ENCODE measurements at places on chromosomes 1 and 21. TPM values are rescaled to one million over a fixed set of nuclear protein-coding genes. Genes with fewer than 3 reads are reported as not detected.

KIAA0040 gene
- 22.1 TPM for total RNA-seq

SPRR5 gene
- not detected for total RNA-seq

AUNIP gene
- total RNA-seq = not detected

SPRR3 gene
- total RNA-seq = not detected

FMO2 gene
- total RNA-seq = 1.9 TPM

S100A7A gene
- not detected for total RNA-seq

HORMAD1 gene
- not detected for total RNA-seq

TNFRSF8 gene
- 0.41 TPM for total RNA-seq

GRCh38 chr1:210398466-210398865 lies 69.8 kb downstream of the HHAT start:
- no peaks in the 10 kb centered on the region for H3K27me3 ChIP-seq
- no peak overlapping the region for H3K4me3 ChIP-seq
- H3K4me1 ChIP-seq = no peaks in the 10 kb centered on the region
- H3K27ac ChIP-seq = no peak overlapping the region
- H3K36me3 ChIP-seq = no peaks in the 10 kb centered on the region
- DNase-seq = no peak

- peaks cover 23% of the 10 kb centered on the region for H3K4me1 ChIP-seq
- peak overlapping the region; percentile 95 for H3K27ac ChIP-seq
- no peaks in the 10 kb centered on the region for H3K36me3 ChIP-seq
- H3K4me3 ChIP-seq = peak overlapping the region; percentile 63
- H3K27me3 ChIP-seq = no peaks in the 10 kb centered on the region
Observed at GRCh38 chr1:207867136-207868109, 43.5 kb downstream of the CD34 start.

- H3K4me1 ChIP-seq = no peaks in the 10 kb centered on the region
- no peak overlapping the region for H3K4me3 ChIP-seq
- H3K27me3 ChIP-seq = no peaks in the 10 kb centered on the region
- H3K36me3 ChIP-seq = no peaks in the 10 kb centered on the region
- no peak overlapping the region for H3K27ac ChIP-seq
- no peak for DNase-seq
Observed at GRCh38 chr1:99979091-99979490, 9.3 kb downstream of the SLC35A3 start.

GRCh38 chr1:228647523-228648444 lies 87.5 kb upstream of the RHOU start:
- H3K4me3 ChIP-seq = peak overlapping the region; percentile 48
- no peak overlapping the region for H3K27ac ChIP-seq
- DNase-seq = peak; percentile 25
- no peaks in the 10 kb centered on the region for H3K36me3 ChIP-seq
- peaks cover 17% of the 10 kb centered on the region for H3K4me1 ChIP-seq

- no peak for DNase-seq
- H3K4me3 ChIP-seq = no peak overlapping the region
- H3K4me1 ChIP-seq = no peaks in the 10 kb centered on the region
- no peaks in the 10 kb centered on the region for H3K27me3 ChIP-seq
- no peaks in the 10 kb centered on the region for H3K36me3 ChIP-seq
- H3K27ac ChIP-seq = no peak overlapping the region
Observed at GRCh38 chr1:107449326-107449725, 308.5 kb downstream of the NTNG1 start.

GRCh38 chr1:205528446-205528886 lies 24.0 kb downstream of the CDK18 start:
- H3K4me1 ChIP-seq = no peaks in the 10 kb centered on the region
- no peaks in the 10 kb centered on the region for H3K36me3 ChIP-seq
- H3K27ac ChIP-seq = no peak overlapping the region
- no peak for DNase-seq
- H3K4me3 ChIP-seq = no peak overlapping the region

GRCh38 chr1:230222678-230223077 lies 155.6 kb downstream of the GALNT2 start:
- no peaks in the 10 kb centered on the region for H3K27me3 ChIP-seq
- H3K27ac ChIP-seq = peak overlapping the region; percentile 39
- DNase-seq = no peak
- H3K4me1 ChIP-seq = no peaks in the 10 kb centered on the region

DNA sequence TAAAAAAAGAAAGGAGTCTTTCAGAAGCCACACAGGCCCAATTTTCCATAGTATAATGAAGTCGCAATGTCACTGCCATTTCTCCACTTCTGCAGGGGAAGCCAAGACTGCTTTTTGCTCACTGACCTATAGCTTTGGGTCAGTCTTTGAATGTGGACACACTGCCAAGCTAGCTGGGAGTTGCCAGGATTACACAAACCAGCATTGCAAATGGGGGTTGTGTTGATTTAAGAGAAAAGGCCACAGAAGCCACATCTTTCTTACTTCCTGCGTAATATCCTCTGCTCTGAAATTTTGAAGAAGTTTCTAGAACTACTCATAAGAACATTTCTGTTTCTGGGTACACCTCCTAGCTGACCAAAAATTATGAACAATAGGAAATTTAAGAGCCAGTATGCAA lies 45.8 kb upstream of the SAMSN1 start:
- no peaks in the 10 kb centered on the region for H3K4me1 ChIP-seq
- no peaks in the 10 kb centered on the region for H3K36me3 ChIP-seq
- no peaks in the 10 kb centered on the region for H3K27me3 ChIP-seq
- H3K27ac ChIP-seq = peak overlapping the region; percentile 2
- no peak overlapping the region for H3K4me3 ChIP-seq
- peak; percentile 13 for DNase-seq

DNA sequence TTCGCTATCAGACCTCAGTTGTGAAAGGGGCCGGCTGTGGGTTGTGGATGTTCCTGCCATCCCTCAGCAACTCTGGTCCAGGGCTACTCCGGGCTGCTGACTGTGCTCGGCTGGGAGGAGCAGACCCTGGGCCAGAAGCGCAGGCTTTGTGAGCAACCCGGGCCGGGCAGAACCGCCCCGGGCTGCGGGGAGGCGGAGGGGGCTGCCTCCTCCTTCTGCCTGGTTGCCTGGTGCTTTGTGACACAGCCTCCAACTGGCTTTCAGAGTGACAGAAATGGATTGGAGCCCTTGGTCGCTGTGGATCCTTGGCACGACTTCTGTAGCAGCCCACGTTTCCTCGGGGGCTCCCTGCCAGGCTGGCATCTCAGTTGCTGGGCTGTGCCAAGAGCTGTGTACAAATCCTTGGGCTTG lies 10.0 kb downstream of the DRAXIN start:
- H3K36me3 ChIP-seq = no peaks in the 10 kb centered on the region
- peaks cover 5% of the 10 kb centered on the region for H3K27me3 ChIP-seq

GRCh38 chr1:215128504-215128903 lies 46.0 kb downstream of the KCNK2 start:
- H3K36me3 ChIP-seq = no peaks in the 10 kb centered on the region
- H3K4me1 ChIP-seq = no peaks in the 10 kb centered on the region
- no peak for DNase-seq
- H3K4me3 ChIP-seq = no peak overlapping the region

- H3K4me1 ChIP-seq = no peaks in the 10 kb centered on the region
- no peaks in the 10 kb centered on the region for H3K27me3 ChIP-seq
- no peak overlapping the region for H3K27ac ChIP-seq
- H3K36me3 ChIP-seq = no peaks in the 10 kb centered on the region
- DNase-seq = no peak
Observed at GRCh38 chr1:30039354-30040080, 683.9 kb downstream of the MATN1 start.

DNA sequence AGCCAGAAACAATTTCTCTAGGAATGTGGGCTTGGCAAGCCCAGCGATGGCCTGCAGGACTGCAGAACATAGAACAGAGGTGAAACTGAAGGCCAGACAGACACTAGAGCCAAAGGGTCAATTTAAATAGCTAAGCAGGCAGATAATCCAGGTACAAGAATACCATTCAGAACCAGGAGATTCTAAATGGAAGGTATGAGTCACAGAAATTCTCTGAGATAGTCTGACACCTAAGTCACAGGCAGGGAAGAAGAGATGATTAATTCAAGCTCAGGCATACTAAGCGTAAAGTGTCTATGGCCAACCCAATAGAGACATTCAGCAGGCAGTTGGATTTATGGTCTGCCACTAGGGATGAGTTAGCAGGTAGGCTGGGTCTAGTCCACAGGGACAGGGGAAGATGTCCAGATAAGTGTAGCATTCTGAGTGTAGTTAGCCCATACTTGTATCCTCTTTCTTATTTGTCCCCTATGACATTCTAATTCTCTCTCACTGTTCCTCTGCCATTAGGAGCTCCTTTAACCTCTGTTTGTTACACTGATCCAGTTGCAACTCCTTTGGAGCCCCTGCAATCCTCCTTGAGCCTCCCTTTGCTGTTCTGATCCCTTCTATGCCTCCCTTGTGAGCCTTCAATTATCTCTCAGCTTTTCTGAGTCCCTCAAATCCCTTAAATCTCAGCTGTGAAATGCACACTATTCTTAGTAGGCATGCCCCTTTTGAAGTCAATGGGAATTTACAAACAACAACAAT lies 383.8 kb downstream of the LMO4 start:
- H3K36me3 ChIP-seq = no peaks in the 10 kb centered on the region
- H3K27me3 ChIP-seq = peaks cover 2% of the 10 kb centered on the region
- no peak overlapping the region for H3K27ac ChIP-seq
- DNase-seq = no peak

- H3K4me3 ChIP-seq = no peak overlapping the region
- H3K27me3 ChIP-seq = no peaks in the 10 kb centered on the region
- no peak for DNase-seq
- no peaks in the 10 kb centered on the region for H3K4me1 ChIP-seq
- H3K36me3 ChIP-seq = no peaks in the 10 kb centered on the region
- no peak overlapping the region for H3K27ac ChIP-seq
Observed at GRCh38 chr1:68706639-68707317, 209.9 kb upstream of the DEPDC1 start.

DNA sequence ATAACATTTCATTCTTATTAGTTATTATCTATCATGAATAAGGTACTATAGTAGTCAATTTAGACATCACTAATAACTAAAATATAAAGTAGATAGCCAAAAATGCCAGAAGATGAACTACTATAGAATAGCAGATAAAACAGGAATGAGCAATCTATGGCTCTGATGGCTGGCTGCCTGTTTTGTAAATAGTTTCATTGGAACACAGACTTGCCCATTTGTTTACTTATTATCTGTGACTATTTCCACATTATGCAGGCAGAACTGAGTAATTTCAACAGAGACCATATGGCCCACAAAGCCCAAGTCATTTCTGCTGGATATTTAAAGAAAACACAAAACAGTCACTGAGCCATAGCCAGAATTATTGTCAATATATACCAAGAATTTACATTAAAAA lies 222.1 kb downstream of the COL24A1 start:
- H3K36me3 ChIP-seq = no peaks in the 10 kb centered on the region
- H3K27ac ChIP-seq = no peak overlapping the region
- no peaks in the 10 kb centered on the region for H3K4me1 ChIP-seq

DNA sequence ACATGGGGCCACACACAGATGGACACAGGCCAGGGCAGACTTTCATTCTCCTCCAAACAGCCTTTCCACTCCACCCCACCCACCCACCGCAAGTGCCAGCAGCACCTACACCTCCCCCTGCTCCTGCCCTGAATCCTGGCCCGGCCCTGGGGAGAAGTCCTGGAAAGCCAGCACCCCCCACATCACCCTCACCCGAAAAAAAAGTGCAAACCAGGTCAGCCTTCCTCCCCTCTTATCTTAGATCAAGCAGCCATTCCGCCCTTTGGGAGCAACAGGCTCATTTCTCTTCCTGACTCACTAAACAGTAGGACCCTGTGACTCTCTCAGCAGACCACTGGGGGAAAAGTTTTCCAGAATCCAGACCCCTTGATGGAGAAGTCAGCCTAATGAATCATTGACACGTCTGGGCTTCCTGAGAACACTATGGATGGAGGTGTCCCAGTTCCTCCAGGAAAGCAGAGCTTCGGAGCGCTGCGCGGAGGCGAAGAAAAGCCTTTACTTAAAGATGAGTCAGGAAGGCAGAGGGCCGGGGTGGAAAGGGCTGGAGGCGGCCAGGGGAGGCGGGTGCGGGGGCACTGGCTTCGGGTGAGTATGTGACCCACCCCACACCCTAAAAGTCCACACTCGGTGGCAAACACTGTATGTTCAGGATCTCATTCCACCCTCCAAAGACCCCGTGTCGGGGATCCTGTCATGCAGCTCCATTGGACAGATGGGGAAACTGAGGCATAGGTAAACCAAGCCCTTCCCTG lies 588.7 kb downstream of the MATN1 start:
- DNase-seq = no peak
- H3K4me1 ChIP-seq = no peaks in the 10 kb centered on the region
- no peaks in the 10 kb centered on the region for H3K36me3 ChIP-seq
- no peak overlapping the region for H3K27ac ChIP-seq
- no peak overlapping the region for H3K4me3 ChIP-seq

GRCh38 chr1:192270398-192270797 lies 46.4 kb upstream of the RGS21 start:
- H3K27me3 ChIP-seq = no peaks in the 10 kb centered on the region
- H3K4me3 ChIP-seq = no peak overlapping the region
- H3K27ac ChIP-seq = no peak overlapping the region
- H3K36me3 ChIP-seq = no peaks in the 10 kb centered on the region

GRCh38 chr1:118184739-118185083 lies 317 bp downstream of the SPAG17 start:
- no peak overlapping the region for H3K27ac ChIP-seq
- no peaks in the 10 kb centered on the region for H3K27me3 ChIP-seq
- no peaks in the 10 kb centered on the region for H3K36me3 ChIP-seq
- H3K4me3 ChIP-seq = peak overlapping the region; percentile 12
- no peaks in the 10 kb centered on the region for H3K4me1 ChIP-seq

DNA sequence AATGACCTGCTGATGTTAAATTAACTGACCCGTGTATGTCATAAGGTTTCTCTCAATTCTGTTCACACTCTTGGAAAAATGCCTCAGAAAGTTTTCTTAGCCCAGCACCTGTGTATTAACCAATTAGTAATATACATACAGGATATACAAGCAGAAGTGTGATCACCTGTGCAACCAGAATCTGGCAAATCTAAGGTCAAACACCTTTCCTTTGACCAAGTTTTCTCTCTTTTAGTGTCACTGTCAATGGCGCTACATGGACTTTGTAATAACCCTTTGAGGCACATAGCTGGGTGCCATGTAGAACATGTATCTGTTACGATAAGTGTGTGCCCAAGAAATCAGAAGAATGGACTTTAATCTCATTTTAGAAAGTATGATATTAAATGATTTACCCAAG lies 1.1 kb downstream of the NCSTN start:
- no peak for DNase-seq
- H3K36me3 ChIP-seq = no peaks in the 10 kb centered on the region
- no peaks in the 10 kb centered on the region for H3K27me3 ChIP-seq
- H3K4me3 ChIP-seq = peak overlapping the region; percentile 81

DNA sequence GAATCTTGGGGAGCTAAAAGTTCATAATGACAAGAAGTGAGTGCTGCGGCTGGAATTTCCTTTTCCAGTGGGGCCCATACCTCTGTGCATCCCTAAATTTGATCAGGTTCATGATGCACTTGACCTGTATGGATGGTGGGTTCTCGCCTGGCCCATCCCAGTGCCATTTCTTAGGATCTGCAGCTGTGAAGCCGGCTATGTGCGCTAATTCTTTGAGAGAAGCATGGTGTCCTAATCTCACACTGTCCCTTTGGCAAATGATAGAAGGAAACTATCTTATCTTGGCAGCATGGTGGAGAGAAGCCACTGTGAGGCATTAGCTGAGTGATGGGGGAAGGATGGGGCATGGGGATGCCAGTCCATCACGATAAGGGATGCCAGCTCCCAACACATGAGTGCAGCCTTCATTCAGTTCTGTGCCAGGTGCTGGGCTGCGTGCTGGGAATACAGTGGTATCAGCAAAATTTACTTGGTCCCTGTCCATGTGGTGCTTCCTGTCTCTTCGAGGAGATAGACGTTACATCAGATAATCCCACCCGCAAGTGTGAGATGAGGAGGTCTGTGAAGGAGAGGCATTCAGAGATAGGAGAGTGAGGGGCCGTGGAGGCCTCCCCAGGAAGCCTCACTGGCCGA lies 30.5 kb downstream of the STUM start:
- no peak for DNase-seq
- H3K36me3 ChIP-seq = no peaks in the 10 kb centered on the region
- H3K4me3 ChIP-seq = no peak overlapping the region
- no peaks in the 10 kb centered on the region for H3K27me3 ChIP-seq
